ENCODE measurements at places on chromosomes 6 and 20.

DNA sequence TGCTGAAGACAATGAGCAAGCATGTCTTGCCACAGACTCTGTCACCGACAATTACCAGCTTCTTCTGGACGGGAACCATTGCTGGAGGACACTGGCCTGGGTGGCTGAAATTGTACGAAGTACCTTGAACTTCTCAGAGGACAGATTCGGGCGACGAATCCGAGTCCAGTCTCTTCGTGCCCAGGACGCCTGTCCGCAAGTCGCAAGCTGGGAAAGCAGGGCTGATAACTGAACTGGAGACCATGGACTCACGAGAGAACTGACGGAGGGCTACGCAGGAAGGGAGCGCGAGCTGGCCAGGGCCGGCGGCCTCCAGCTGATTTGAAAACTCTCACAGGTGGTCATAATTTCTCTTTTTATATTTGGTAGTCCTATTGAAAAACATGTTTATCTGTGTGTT lies 1229.5 kb upstream of the MAP3K7 start:
- H3K4me1 ChIP-seq = no peaks in the 10 kb centered on the region
- H3K27ac ChIP-seq = no peak overlapping the region
- no peaks in the 10 kb centered on the region for H3K27me3 ChIP-seq
- no peak overlapping the region for H3K4me3 ChIP-seq

GRCh38 chr6:159555082-159555875 lies 137.8 kb downstream of the SOD2 start:
- no peaks in the 10 kb centered on the region for H3K27me3 ChIP-seq
- H3K4me1 ChIP-seq = no peaks in the 10 kb centered on the region
- no peak for DNase-seq
- no peaks in the 10 kb centered on the region for H3K36me3 ChIP-seq
- no peak overlapping the region for H3K4me3 ChIP-seq

- H3K27ac ChIP-seq = peak overlapping the region; percentile 64
- H3K4me3 ChIP-seq = peak overlapping the region; percentile 79
- no peaks in the 10 kb centered on the region for H3K36me3 ChIP-seq
- H3K4me1 ChIP-seq = no peaks in the 10 kb centered on the region
- no peaks in the 10 kb centered on the region for H3K27me3 ChIP-seq
These were observed 4.5 kb upstream of the PTCRA start for GRCh38 chr6:42911171-42912021.

- DNase-seq = peak; percentile 72
- no peak overlapping the region for H3K27ac ChIP-seq
- H3K27me3 ChIP-seq = no peaks in the 10 kb centered on the region
- no peaks in the 10 kb centered on the region for H3K4me1 ChIP-seq
These were observed 3.0 kb downstream of the FLRT3 start for GRCh38 chr20:14334306-14334930.

- no peaks in the 10 kb centered on the region for H3K36me3 ChIP-seq
- no peak overlapping the region for H3K27ac ChIP-seq
- H3K4me3 ChIP-seq = no peak overlapping the region
- no peak for DNase-seq
- H3K4me1 ChIP-seq = no peaks in the 10 kb centered on the region
These were observed 118.6 kb upstream of the DOK5 start for GRCh38 chr20:54356801-54357200.
